ENCODE measurements at places on chromosomes 3 and 15. TPM values are rescaled to one million over a fixed set of nuclear protein-coding genes. Genes with fewer than 3 reads are reported as not detected.

GRCh38 chr15:24017470-24017869 lies 330.4 kb upstream of the NDN start:
- DNase-seq = no peak
- H3K27me3 ChIP-seq = no peaks in the 10 kb centered on the region
- H3K4me3 ChIP-seq = no peak overlapping the region

RARB gene
- total RNA-seq = not detected

- H3K4me3 ChIP-seq = no peak overlapping the region
- H3K4me1 ChIP-seq = no peaks in the 10 kb centered on the region
- H3K27ac ChIP-seq = no peak overlapping the region
- no peak for DNase-seq
- no peaks in the 10 kb centered on the region for H3K36me3 ChIP-seq
- no peaks in the 10 kb centered on the region for H3K27me3 ChIP-seq
These were observed 126.0 kb upstream of the ANKRD28 start for GRCh38 chr3:15923640-15924405.

DNA sequence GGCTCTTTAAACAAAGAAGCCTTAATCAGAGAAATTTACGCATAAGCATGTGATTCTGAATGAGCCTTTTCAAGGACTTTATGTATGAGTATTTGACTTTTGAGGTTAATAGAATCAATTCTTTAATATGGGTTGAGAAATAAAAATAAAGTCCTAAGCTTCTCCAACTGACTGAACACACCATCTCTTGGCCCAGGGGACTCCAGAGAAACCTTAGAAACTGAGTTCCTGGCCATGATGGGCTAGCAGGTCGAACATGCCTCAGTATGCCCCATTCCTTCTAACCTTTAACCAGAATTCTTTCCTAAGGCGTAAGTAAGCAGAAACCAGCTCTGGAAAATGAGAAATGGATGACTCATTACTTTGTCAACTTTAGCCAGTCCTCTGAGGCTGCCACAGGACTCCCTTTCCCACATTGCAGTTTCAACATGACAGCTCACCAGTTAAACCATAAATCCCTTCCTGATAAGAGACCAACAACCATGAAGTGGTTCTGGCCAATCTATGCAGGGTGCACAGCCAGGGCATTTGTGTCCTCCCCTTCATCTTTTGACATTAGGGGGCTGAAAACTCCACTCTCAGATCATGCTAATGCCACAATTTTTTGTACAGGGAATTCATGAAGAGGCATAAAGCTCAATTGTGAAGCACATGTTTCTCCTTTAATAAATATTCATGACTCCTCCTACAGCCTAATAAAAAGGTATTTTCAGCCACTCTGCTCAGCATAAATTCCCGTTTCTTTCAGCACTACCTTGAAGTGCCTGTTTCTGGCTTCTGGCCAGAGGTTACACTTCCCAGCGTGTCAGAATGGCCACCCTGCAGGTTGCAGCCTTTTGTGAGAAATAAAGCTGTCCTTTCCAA lies 33.3 kb downstream of the TM4SF18 start:
- DNase-seq = no peak
- H3K4me1 ChIP-seq = no peaks in the 10 kb centered on the region
- H3K4me3 ChIP-seq = no peak overlapping the region
- H3K27ac ChIP-seq = no peak overlapping the region

DNA sequence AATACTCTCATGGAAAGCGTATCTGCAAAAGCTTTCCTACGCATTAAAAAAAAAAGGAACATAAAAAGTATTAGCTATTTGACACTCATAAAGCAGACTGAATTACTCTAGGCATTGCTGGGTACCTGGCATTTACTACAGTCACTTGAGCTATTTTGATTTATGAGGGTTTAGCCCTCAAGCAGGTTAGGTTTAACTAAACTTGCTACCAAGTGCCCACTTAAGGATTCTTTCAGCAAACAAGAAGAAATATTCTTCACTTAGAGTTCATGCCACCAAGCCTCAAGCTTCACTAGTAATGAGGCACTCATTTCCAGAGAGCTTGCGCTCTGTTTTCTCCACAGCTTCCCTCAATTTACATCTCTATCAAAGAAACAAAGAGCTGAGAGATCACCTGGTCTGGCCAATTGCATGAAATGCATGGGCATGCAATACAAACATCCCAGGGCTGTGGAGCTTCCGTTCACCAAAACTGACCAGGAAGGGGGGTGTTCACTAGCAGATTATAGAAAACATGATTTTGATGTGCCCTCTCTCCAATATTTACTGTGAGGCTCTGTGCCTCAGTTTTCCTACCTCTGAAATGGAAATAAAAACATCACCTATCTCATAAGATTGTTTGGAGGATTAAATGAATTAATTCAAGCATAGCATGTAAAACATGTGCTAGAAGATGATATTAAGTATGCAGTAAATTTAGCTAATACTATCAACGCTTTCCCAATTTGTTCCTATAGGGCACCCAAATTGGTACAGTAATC lies 217.3 kb downstream of the RORA start:
- no peaks in the 10 kb centered on the region for H3K4me1 ChIP-seq
- H3K27me3 ChIP-seq = no peaks in the 10 kb centered on the region
- no peak overlapping the region for H3K4me3 ChIP-seq
- DNase-seq = no peak
- H3K36me3 ChIP-seq = no peaks in the 10 kb centered on the region

- H3K36me3 ChIP-seq = no peaks in the 10 kb centered on the region
- DNase-seq = no peak
- no peak overlapping the region for H3K27ac ChIP-seq
- peaks cover 45% of the 10 kb centered on the region for H3K4me1 ChIP-seq
- H3K4me3 ChIP-seq = no peak overlapping the region
These were observed 51.8 kb downstream of the CMTM7 start for GRCh38 chr3:32443478-32443877.

DNA sequence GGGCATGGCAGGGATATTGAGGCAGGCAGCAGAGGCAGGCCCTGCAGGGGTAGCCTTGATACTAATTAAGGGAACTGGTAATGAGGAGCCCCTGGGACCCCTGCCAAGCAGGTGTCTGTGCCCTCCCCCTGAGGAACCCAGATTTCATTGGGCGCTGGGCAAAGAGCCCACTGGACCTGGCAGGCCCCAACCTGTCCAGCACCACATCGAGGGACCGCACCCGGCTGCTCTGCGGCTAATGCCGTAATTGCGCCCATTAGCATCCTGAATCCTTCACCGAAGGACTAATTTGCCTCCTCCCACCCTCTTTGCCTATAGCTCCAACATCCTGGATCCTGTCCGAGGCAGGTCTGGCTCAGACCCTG lies 13.7 kb upstream of the SEMA3B start:
- no peak overlapping the region for H3K27ac ChIP-seq
- H3K4me1 ChIP-seq = peaks cover 29% of the 10 kb centered on the region
- DNase-seq = no peak
- H3K27me3 ChIP-seq = no peaks in the 10 kb centered on the region

- peaks cover 22% of the 10 kb centered on the region for H3K4me1 ChIP-seq
- H3K27me3 ChIP-seq = no peaks in the 10 kb centered on the region
- no peak overlapping the region for H3K27ac ChIP-seq
These were observed 49.5 kb upstream of the BCL6 start for GRCh38 chr3:187794731-187795130.

PATL2 gene
- 9.1 TPM for total RNA-seq

VEPH1 gene
- not detected for total RNA-seq

- H3K27ac ChIP-seq = no peak overlapping the region
- no peaks in the 10 kb centered on the region for H3K27me3 ChIP-seq
- H3K4me1 ChIP-seq = peaks cover 4% of the 10 kb centered on the region
- DNase-seq = no peak
- no peaks in the 10 kb centered on the region for H3K36me3 ChIP-seq
These were observed 1.7 kb downstream of the NMNAT3 start for GRCh38 chr3:139676108-139676507.

DNA sequence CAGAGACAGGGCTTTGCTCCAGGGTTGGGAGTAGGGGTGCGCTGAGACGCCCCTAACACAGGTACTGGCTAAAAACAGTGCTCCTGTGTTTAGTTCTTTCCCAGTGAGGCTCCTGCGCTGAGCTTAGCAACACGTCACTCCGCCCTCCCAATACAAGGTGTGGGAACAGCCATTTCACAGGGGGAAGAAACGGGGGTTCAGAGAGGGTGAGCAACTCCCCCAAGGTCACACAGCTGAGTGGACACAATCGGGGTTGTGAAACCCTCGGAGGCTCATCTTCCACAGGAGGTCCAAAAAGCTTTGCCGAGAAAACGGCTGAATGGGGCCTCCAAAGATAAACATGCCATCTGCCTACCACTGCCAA lies 628 bp downstream of the PRRT3 start:
- no peaks in the 10 kb centered on the region for H3K27me3 ChIP-seq
- no peaks in the 10 kb centered on the region for H3K36me3 ChIP-seq
- no peak overlapping the region for H3K27ac ChIP-seq
- H3K4me3 ChIP-seq = peak overlapping the region; percentile 69
- H3K4me1 ChIP-seq = peaks cover 11% of the 10 kb centered on the region
- no peak for DNase-seq

GRCh38 chr15:70351391-70351790 lies 253.7 kb upstream of the TLE3 start:
- H3K27ac ChIP-seq = no peak overlapping the region
- no peaks in the 10 kb centered on the region for H3K4me1 ChIP-seq
- DNase-seq = no peak
- H3K36me3 ChIP-seq = no peaks in the 10 kb centered on the region

DNA sequence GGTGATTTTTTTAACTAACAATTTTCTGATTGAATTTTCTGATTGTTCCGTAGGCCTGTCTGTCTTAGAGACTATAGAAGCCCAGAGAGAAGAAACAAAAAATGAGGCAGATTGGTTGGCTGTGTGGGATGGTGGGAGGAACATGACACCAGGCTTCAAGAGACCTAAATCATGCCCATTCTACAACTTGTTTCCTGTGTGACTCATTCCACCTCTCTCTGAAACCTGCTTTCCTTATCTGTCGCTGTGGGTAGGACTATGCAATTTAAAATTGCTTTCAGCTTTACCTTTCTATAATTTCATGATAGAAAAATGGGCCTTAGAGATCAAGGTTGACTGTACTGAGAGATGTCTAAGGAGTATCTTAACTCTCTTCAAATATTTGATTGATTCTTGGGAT lies 44.5 kb downstream of the OXNAD1 start:
- peak overlapping the region; percentile 13 for H3K27ac ChIP-seq
- H3K4me1 ChIP-seq = peaks cover 96% of the 10 kb centered on the region
- H3K4me3 ChIP-seq = peak overlapping the region; percentile 12
- peaks cover 42% of the 10 kb centered on the region for H3K36me3 ChIP-seq

DNA sequence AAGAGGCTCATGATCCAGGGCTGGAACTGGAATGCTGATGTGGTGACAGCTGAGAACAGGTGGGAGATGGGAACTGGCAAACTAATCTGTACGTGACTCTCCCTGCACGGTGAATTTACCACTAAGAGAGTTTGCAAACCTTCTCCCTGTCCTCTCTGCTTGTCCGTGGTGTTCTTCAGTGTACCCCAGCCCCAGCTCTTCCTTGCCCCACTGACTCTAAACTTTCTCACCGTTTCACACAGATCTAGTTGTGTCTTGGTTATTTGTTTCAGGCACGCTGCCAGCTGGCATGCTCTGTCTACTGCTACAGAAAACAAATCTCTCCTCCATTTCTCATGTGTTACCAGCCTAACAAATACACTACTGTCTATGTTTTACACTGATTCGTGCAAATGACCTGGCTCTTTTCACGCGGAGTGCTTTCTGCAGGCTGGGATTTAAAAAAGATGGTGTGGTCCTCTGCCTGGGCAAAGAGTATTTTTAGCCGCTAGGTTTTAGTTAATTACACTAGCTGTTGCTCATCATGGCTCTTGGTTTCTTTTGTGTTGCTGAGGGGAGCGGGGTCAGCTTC lies 192.7 kb upstream of the LRIG1 start:
- H3K27me3 ChIP-seq = no peaks in the 10 kb centered on the region
- DNase-seq = no peak
- H3K36me3 ChIP-seq = no peaks in the 10 kb centered on the region
- no peaks in the 10 kb centered on the region for H3K4me1 ChIP-seq

DNA sequence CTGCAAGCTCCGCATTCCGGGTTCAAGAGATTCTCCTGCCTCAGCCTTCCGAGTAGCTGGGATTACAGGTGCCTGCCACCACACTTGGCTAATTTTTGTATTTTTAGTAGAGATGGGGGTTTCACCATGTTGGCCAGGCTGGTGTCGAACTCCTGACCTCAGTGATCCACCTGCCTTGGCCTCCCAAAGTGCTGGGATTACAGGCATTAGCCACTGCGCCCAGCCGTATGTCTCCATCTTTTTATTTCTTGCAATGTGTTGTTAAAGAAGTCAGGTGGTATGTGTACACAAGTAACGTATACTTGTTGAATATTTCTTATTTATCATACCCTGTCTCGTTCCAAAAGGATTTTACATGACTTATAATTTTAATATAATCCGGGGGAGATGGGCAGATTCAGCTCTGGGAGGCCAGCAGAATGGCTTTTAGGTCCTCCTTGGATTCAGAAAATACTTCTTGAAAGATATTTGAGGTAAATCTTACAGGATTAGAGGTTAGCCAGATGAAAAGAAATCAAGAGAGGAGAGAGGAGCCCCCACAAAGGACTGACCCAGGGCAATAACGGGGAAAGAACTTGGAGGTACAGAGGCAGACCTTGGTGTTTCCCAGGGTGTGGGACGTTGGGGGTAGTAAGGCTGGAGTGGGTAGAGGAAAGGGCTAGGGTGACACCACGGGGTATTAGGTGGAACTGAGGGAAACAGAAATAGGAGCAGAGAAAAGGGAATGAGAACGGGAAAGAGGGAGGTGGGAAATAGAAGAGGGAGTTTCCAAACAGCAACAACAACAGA lies 27.2 kb upstream of the MUC20 start:
- no peak overlapping the region for H3K4me3 ChIP-seq
- no peaks in the 10 kb centered on the region for H3K27me3 ChIP-seq
- no peak overlapping the region for H3K27ac ChIP-seq
- H3K4me1 ChIP-seq = no peaks in the 10 kb centered on the region
- no peak for DNase-seq

DNA sequence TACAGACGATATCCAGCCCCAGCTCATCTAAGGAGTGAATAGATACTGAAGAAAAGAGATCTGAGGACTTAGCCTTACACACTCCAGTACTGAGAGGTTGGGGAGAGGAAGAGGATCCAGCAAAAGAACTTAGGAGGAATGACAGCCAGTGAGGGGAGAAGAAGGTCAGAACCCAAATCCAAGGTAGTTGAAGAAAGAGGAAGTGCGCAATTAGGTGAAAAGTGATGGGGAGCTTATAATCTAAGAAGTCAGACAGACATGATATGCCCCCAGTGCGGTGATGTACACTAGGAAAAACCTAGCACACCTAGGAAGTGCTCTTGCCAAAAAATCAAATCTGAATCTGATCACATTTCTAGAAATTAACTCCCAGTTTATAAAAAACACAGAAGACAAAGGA lies 20.6 kb downstream of the ENTPD3 start:
- no peak overlapping the region for H3K4me3 ChIP-seq
- H3K27me3 ChIP-seq = no peaks in the 10 kb centered on the region
- no peaks in the 10 kb centered on the region for H3K36me3 ChIP-seq
- no peaks in the 10 kb centered on the region for H3K4me1 ChIP-seq
- H3K27ac ChIP-seq = no peak overlapping the region

LRRC31 gene
- not detected for total RNA-seq

AADACL2 gene
- not detected for total RNA-seq

DNA sequence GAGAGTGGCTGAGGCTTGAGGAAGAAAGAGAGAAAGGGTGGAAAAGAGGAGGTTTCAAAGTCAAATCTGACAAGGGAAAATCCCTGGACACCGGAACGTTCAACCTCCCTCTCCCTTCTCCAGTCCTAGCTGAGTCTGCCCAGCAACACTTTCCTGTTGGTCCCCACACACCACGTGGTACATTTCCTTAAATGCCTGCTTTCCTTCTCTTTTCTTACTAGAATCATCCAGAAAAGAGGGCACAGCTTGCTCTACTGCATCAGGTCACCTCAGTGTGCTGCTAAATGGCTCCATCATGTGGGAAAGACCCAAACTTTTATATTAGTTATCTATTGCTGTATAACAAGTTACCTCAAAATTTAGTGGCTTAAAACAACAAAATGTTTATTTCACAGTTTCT lies 181.2 kb downstream of the NECTIN3 start:
- DNase-seq = no peak
- H3K27me3 ChIP-seq = no peaks in the 10 kb centered on the region
- no peak overlapping the region for H3K4me3 ChIP-seq
- no peaks in the 10 kb centered on the region for H3K4me1 ChIP-seq
- no peak overlapping the region for H3K27ac ChIP-seq

All from CD8-positive, alpha-beta memory T cell (primary cell).